EH (cell line): ENCODE measurements at places on chromosomes 16 and 17.

GRCh38 chr17:36683387-36683786 lies 82.0 kb downstream of the MRM1 start:
- no peak for DNase-seq

DNA sequence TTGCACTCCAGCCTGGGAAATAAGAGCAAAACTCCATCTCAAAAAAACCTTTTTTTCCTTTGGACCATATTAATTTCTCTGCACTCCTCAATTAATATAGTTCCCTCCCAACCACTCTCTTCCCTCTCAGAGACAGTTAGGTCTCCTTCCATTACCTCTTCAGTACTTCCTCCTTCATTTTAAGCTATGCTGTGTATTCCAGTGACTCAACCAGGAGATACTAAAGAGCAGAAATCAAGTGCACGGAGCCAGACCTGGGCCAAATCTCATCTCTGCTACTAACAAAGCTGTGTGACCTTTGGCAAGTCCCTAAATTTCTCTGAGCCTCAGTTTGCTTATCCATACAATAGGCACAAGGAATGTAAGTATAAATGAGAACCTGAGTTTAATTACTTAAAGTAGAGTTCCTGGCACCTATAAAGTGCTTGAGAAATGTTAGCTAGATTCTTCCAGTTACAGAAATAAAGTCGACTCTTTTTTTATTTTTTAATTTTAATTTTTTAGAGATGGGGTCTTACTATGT lies 8.5 kb downstream of the PECAM1 start:
- no peak for DNase-seq

- DNase-seq: no peak
These were observed 159.1 kb downstream of the PRKCA start for GRCh38 chr17:66461343-66461995.

DNA sequence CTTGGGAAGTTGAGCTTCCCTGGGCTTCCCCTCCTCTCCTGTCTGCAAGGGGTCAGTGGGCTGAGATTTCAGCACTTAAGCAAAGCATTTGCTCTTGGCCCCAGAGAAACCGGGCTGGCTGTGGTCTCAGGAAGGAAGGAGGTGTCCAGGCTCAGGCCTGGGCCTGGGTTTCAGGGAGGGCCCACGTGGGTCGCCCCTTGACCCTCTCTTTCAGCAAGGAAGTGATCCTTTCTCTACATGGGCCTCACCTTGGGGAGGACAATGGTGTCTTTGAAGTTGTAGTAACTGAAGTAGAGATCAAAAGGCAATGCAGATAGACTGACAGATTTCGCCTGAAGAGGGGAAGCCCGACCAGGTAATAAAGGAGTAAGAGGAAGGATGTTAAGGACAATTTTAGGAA lies 2.7 kb downstream of the NOD2 start:
- no peak for DNase-seq

DNA sequence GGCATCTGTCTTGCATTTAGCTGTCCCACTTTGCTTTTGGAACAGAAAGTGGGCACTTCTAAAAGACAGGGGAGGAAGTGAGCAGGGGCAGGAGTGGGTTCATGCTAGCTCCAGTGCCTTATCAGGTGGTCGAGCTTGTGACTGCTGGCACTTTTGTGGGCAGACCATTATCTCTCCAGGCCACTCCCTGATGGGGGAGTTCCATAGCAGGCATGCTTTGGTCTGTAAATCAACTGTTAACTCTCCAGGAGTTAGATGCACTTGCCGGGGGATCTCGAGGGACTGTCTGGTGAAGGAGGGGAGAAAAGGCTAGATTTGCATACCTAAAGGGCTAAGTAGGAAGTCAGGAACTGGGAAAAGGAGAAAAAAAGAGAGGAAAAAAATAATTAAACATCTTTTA lies 9.3 kb upstream of the CARD14 start:
- DNase-seq: no peak

DNA sequence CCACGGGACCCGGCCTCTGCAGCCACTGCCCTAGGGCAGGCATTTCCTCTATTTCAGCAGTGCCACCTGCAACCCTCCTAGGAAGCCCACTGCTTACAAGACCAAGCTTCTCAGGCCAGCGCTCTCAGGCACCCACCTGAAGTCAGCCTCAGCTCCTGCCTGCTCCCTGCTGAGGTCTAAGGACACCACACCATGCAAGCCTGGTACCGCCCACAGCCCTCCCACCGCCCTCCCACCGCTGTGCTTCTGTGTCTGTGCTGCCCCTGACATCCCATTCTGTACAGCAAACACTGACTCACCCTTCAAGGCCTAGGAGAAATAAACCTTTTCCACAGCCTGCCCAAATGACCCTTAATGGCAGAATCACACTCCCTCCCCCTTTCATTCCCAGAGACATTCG lies 6.3 kb downstream of the CLUH start:
- peak; percentile 61 for DNase-seq

GRCh38 chr16:25895380-25895779 lies 203.6 kb downstream of the HS3ST4 start:
- no peak for DNase-seq

DNA sequence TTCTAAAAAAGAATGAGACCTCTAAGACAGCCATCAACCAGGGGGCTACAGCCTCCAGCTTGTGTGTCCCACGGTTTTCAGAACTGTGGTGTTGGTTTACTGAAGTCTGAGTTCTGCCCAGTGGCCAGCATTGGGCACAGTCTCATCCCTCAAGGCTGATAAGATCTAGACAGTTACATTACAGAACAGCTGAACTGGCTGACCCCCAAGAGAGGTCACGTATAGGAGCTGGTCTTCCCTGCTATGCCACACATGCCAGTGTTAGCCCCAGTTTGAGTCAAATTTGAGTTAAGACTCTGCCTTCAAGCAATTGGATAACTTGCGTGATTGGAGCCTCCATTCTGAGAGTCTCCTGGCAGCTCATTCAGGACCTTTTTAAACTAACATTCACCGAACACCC lies 14.8 kb upstream of the NUP93 start:
- DNase-seq: no peak

- no peak for DNase-seq
These were observed 19.4 kb downstream of the CD300A start for GRCh38 chr17:74485841-74486240.

GRCh38 chr16:3074860-3075522 lies 9.6 kb downstream of the IL32 start:
- no peak for DNase-seq

DNA sequence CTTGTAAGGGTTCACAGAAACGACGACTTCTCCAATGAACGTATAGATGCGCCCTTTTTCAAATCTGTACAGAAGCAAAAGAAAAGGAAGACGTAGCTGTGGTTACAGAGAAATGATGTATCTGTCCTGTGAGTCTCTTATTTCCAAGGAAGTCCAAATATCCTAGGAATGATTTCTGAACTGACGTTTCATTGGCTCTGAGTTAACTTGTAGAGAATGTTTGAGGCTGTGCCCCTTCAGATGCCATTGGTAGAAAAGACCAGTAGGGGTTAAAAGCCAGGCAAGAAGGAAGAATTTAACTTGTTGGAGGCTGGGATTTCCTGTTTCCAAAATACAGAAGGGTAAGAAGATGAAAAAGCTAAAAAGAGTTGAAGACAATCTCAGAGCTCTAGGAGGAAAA lies 96.2 kb downstream of the MYO1D start:
- peak; percentile 52 for DNase-seq

DNA sequence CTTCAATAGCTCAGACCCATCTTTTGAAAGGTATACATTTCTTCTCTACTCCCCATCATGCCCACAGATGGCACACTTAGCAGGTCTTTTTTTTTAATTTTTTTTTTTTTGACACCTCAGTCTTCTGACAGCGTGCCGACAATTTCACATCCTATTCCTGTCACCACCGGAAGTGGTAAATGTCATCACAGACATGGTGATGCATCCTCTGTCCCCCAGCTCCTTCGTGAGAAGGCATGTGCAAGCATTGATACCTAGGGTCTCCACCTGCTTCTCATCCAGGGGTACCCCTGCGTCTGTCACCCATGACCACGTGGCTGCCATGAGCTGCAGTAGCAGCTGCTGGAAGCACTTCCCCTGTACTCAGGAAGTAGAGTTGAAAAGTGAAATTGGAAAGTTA lies 35.6 kb downstream of the ELAC2 start:
- DNase-seq: no peak

GRCh38 chr17:8447799-8448198 lies 12.1 kb downstream of the NDEL1 start:
- DNase-seq: no peak

DNA sequence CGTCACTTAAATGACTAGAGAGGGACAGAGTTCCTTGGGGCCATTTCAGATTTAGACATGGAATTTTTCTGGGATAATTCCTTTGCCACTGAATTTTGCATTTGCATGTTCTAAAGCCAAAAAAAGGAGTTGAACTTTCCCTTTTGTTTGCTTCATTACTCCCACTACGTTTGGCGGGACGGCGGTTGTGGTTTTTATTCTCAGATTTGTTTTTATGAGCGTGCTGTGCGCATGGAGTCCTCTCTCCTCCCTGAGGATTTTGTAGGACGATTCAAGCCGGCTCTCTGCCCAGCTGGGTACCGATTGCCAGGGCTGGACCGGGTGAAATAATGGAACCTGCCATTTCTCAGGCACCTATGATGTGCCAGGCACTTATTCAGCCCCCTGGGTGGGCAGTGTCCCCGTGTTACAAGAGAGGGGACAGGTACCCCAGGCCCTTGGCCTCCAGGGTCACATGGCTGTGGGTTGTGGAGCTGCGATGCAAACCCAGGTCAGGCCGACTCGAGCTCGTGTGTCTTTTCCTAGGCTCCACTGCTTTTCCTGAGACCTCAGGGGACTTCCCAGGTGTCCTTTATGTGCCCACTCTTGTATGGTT lies 18.8 kb downstream of the CMIP start:
- DNase-seq: no peak

DNA sequence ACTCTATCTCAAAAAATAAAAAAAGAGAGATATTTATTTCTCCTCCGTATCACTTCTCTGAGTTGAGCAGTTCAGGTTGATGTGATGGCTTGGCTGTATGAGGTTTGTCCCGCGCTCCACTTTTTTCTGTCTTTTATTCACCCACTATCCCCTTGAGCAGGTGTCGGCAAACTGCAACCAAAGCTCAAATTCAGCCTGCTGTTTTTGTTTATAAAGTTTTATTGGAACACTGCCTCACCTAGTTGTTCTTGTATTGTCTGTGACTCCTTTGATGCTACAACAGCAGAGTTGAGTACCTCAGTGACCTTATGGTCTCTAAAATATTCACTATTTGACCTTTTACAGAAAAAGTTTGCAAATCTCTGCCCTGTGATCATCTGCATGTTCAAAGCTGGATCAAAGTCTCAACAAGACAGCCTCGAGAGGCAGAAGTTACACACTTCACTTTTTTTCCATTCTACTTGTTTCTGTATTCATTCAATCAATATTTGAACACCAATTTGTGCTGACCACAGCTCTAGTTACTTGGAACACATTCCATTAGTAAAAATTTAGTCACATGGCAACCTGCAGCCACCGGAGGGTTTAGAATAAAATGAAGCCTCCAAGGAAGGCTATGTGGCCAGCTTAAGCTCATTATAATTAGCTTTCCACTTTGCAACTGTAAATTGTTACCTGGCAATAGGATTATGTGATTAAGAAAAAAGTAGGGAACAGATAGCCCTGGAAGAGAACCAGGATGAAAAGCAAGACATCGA lies 945.8 kb downstream of the KCNJ2 start:
- no peak for DNase-seq

- no peak for DNase-seq
These were observed 3.8 kb upstream of the JPT2 start for GRCh38 chr16:1674306-1674705.

DNA sequence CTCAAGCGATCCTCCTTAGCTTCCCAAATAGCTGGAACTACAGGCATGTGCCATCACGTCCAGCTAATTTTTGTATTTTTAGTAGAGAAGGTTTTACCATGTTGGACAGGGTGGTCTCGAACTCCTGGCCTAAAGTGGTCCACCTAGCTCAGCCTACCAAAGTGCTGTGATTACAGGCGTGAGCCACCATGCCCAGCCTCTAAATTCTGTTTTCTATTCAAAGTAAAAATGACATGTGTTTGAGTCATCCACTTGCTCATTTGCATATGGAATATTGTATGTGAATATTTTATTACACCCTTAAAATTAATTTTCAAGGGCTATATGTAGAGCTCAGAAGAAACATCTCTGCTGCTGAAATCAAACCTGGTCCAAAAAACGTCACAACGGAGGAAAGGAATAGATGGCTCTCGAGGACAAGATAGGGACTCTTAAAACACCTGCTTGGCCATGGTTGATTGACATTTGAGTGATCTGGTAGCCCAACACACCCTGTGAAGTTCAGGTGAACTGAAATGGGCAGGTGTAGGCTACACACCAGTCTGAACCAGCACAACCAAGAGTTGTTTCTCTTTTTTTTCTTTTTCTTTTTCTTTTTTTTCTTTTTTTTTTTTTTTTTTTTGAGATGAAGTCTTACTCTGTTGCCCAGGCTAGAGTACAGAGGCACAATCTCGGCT lies 51.1 kb downstream of the SF3B3 start:
- DNase-seq: no peak

GRCh38 chr17:65495122-65496055 lies 66.1 kb downstream of the AXIN2 start:
- DNase-seq: no peak

GRCh38 chr16:30546115-30546514 lies 11.5 kb upstream of the ZNF747 start:
- DNase-seq: no peak

DNA sequence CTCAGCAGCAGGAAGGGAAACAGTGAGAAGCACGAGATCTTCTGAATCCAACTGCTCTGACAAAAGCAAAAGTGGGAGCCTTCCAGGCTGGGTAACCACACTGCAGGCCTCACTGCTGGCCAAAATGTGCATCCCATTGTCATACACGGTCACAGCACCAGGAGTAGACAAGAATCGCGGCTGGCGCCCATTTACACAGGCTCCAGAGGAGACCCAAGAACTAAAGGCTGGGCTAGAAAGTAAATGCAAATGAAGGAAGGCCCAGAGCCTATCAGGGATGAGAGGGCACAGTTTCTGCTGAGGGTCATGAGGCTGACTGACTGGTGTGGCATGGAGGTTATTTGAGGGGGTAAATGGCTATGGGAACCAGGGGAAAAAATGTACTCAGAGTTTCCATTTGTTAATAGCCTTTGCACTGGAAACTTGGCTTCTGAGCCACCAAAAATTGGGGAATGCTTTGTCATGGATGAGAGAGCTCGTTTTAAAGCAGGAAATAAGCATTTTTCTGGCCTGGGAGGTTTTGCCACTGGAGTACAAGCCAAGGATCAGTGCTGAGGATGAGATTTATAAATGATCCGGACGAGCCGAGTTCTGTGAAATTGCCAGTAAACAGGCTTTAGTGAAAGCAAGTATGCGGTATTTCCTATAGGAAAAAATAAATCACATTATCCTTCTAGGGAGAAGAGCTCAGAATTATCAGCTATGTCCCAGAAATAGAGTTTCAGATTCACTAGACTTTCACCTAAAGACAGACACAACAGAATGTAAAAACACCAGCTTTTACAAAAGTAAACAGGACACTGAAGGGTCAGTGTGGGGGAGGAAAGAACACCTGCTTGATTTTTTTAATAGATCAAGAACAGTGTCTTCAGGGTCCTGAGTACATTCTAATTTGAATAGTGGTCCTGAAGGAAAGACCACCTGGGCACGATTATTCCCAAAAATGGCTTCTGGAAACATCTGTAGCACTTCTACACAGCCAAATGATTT lies 66.9 kb upstream of the GSG1L start:
- DNase-seq: peak; percentile 57

- no peak for DNase-seq
These were observed 10.8 kb downstream of the P2RX5 start for GRCh38 chr17:3685174-3685573.
